ENCODE measurements at places on chromosomes 1 and 21.

GRCh38 chr1:16172964-16173446 is 17.1 kb upstream of the EPHA2 start:
- DNase-seq, result peak; percentile 72

DNA sequence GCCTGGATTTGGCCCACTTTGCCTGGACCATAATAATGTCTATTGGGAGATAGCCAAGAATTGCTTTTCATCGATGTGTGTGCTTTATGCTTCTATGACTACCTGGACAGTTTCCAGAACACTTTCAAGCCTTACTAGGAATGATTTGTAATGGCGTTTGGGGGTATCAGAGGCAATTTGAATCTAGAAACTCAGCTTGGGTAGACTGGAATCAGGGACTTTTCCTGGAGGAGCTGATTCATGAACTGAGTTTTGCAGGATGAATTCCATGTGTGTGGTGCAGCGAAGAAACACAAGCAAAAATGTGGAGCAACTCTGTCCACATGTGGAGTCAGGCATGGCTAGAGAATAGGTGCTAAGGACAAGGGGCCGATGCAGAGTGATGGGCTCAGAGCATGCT is 11.9 kb upstream of the TMEM61 start:
- DNase-seq, result no peak

DNA sequence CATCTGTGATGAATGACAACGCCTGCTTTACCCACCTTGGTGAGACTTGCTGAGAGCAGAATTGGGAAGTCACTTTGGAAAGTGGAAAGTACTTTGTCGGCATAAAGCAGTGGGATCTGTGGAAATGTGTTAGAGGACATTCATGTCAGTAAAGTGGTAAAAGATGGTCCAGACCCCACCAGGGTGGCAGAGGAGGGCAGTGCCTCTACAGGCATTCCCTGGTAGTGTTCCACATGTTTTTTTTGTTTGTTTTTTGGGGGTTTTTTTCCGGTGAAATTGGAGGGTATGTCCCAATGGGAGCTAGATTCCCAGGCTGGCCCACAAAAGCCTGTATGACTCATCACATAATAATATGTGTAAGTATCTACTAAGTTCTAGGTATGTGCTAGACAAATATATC is 80.6 kb downstream of the ELAVL4 start:
- DNase-seq, result no peak

DNA sequence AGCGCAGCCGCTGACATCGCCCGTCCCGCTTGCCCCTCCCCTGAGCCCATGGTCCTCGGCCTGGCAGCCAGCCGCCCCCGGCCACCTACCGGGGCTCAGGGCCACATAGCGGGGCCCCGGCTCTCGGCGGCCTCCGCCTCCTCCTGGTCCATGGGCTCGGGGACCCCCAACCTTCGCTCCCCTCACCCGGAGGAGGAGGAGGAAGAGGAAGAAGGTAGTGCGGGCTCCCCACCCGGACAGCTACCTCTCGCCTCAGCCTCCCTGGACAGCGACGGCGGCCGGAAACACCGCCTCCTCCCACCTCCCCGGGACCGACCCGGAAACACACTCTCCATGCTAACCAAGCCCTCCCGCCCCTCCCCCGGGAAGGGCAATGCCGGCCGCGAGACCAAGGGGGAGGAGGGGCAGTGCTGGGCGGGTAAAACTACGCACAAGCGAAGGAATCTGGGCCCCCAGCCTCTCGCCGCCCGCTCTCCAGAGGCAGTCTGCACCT is at the start of gene KIAA0319L:
TSS of gene KIAA0319L (minus strand) at position 286 of the 493 bp plus-strand sequence. CDS start 2,912 bp downstream, outside the sequence.
- no peak for DNase-seq

GRCh38 chr21:14046401-14046800 is 164.4 kb downstream of the LIPI start:
- no peak for DNase-seq

DNA sequence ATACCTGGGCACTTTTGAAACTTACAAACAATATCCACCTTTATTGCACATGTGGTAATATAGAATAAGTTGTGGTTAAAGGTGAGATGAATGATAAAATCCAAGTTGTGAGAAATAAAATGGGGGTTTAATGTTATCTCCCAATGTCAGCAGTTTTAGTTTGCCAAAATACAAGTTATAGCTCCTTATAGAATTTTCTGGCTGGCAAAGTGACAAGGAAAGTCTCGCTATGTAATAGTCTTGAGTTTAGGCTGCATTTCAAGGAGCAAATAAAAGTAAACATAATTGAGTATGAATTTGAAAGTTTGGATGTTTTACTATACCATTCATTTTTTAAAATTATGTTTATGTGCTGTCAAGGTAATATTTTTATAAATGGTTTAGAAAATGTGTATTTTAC is 15.0 kb upstream of the NEXN start:
- no peak for DNase-seq

GRCh38 chr1:245014247-245015029 is 140.3 kb upstream of the KIF26B start:
- DNase-seq, result no peak

DNA sequence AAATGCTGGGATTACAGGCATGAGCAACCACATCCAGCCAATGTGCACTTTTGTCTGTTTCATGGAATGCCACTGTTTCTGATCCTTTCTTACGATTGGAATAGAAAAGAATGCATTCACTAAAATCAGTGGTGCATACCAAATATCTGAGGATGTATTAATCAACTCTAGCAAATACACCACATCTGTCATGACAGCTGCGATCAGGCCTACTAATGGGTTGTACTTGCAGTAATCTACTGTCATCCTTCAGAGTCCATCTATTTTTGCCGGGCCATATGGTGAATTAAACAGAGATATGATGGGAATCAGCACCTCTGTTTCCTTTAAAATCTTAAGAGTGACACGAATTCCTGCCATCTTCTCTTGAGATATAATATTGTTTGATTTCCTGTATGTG is 8.5 kb upstream of the USP1 start:
- DNase-seq, result no peak

- DNase-seq, result peak; percentile 97
These were observed 32.9 kb upstream of the RASAL2 start for GRCh38 chr1:178060789-178061556.

DNA sequence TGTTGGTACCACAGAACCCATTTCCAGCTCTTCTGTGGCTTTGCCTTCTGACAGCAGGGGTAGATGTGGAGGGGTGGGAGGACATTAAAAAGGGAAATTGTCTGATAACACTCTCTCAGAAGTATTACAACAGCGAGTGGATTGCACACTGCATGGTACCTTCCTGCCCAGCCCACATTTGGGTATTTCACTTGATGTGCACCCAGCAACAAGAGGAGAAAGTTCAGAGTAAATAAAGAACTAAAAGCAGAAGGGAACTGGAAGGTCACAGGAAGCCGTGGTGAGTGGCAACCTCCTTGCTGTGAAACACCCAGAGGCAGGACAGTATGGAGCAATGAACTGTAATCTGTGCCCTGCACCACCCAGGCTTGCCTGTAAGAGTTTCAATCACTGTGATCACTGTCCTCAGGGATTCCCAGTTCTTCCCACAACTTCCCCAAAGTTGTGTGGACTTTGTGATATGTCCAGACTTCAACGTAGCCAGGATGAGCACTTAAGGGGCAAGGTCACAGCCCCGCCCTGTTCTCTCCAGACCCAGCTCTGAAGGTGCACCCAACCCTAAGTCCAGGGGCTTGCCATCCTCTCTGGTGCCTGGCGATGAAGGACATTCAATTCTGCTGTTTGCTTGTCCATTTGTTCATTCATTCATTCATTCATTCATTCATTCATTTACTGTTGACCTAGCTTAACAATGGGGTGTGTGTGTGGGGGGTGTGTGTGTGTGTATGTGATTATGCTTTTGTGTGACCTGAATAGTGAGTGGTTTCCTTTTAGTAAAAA is 18.7 kb upstream of the F5 start:
- DNase-seq, result no peak

GRCh38 chr1:63704443-63704842 is 69.4 kb upstream of the ROR1 start:
- DNase-seq, result peak; percentile 17

DNA sequence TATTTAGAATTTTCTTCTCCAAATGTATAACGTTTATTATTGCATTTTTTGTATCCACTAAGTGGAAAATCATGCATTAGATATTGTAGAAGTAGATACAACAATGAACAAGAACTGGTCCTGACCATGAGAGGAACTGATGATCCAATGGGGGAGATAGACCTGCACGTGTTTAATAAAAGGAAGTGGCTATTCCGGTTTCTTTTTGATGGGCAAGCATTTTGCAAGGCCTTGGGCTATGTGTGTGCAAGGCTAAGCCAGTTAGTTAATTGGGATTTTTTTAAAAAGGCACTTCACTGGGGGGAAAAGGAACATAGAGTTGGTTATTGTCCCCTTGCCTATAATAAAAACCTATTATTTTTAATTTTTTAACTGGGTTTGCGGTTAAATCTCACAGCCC is 961 bp upstream of the VCAM1 start:
- no peak for DNase-seq

GRCh38 chr1:220890602-220891001 is 11.4 kb downstream of the HLX start:
- no peak for DNase-seq

DNA sequence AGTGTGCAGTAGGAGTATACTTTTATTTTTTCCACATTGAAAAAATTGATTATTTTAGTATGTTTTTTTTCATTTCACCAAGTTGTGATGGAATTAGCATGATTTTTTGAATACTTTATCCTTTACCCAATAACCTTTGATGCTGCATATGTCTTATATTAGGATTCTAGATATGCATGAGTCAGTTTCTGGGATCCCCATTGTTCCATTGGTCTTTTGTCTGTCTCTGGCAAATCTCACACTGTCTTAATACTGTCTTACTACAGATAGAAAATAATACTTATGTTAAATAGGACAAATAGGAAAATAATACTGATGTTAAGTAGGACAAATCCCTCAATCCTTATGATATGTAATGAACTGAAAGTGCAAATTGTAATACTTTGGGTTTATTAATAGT is 54.3 kb upstream of the ASB17 start:
- peak; percentile 43 for DNase-seq

DNA sequence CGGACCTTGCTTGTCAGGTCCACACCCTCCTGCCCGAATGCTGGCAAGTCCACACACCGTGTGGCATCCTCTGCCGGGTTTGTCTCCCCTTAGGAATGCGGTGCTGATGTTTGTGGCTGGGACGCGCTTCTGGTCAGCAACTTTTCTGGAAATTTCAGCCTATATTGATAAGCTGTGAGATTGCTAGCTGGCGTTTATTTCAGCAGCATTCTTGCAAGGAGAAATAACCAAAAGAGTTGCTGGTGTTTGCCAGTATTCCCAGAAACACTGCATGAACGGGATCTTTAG is 601 bp downstream of the CEPT1 start:
- peak; percentile 50 for DNase-seq

DNA sequence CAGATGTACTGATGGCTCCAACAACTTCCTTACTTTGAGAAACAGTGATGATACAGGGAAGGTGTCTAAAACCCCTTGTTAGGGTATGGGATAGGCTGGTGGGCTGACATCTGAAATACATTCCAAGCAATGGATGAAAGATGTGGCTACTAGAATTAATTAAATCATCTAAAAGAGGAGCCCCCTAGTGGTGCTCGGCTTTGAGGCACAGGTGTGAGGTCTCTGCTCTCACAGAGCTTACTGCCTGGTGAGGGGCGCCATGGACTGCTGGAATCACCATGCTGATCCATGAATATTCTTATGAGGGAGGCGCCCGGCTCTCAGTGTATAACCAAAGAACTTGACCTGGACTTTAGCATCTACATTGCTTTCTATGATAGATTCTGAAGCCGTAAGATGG is 48.5 kb downstream of the GNG4 start:
- DNase-seq, result peak; percentile 21

GRCh38 chr1:167454894-167455785 is 63.2 kb downstream of the CD247 start:
- peak; percentile 13 for DNase-seq

- peak; percentile 86 for DNase-seq
These were observed at the start of gene RAB13 for GRCh38 chr1:153985941-153986761. Gene RAB13 (minus strand): TSS chr1:153986339. CDS start chr1:153986236, 103 bp downstream.

DNA sequence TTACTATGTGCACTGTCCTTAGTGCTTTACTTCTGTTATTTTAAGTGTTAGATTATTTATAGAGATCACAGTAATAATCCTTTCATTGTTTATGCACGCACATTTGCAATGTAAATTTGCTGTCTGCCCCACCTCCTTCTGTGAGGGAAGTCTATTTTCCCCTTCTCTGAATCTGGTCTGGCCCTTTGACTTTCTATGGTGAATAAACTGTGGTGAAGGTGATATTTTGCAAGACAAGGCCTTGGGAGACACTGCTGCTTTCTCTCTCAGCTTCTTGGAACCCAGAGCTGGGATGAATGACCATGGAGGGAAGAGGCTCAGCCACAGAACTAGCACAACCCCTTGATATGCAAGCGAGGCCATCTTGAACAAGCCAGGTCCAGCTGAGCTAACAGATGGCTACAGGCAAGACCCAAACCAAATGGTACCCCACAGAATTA is 156.3 kb downstream of the ST6GALNAC3 start:
- DNase-seq, result no peak

DNA sequence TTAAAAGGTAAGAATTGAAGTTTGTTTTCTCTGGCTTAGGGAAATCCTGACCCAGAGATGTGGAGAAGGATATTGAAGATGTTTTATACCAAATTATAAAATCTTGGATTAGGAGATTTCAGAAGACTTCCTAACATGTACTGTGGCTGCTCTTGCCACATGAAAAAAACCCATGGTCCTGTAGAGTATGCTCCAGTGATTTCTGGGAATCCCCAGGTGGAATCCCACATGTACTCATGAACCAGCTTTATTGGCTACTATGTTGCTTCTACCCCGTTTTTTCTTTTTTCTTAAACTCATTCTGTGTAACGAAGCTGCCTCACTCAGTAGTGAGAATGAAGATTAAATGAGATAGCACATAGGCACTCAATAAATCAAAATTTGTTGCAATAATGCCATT is 132.7 kb upstream of the SGIP1 start:
- no peak for DNase-seq

- DNase-seq, result peak; percentile 70
These were observed 4.5 kb upstream of the INKA2 start for GRCh38 chr1:111743679-111744101.

DNA sequence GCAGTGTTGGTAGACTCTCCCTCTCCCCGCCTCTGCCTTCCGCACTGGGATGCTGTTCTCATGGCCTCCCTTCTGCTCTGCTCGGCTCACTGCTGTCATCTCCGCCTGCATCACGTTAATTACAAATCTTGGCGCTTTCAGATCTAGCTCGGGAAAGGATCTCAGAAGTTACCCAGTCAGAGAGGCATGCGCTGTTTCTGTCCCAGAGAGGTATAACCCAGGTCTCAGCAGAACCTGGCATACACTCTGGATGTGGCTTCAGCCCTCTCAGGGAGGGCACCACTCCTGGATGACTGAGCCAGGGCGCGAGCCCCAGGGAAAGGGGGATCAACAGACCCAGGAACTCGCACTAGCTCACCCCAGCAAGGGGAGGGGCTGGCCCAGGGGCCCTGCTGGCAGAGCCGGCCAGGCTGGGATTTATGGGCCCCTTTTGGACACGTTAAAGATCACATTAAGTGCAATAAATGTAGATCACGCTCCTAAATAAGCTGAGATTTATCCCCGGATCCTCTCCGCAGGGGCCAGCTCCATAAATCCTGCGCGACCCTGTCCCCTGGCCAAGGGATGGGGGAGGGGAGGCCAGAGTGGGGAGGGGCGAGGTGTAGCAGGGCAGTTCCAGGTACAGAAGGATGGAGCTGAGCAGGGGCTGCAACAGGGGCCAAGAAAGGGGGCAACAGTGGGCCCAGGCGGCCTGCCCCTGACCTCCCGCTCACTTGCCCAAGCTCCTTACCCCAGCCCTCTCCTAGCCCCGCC is 101.3 kb upstream of the ZBTB40 start:
- DNase-seq, result no peak

GRCh38 chr1:212760126-212760823 is 31.3 kb downstream of the NSL1 start:
- DNase-seq, result peak; percentile 10

GRCh38 chr1:111270771-111271463 is 19.7 kb upstream of the CHIA start:
- DNase-seq, result no peak

GRCh38 chr1:24939675-24940193 is 9.7 kb upstream of the RUNX3 start:
- no peak for DNase-seq
